ENCODE measurements at places on chromosomes 11 and 22.

DNA sequence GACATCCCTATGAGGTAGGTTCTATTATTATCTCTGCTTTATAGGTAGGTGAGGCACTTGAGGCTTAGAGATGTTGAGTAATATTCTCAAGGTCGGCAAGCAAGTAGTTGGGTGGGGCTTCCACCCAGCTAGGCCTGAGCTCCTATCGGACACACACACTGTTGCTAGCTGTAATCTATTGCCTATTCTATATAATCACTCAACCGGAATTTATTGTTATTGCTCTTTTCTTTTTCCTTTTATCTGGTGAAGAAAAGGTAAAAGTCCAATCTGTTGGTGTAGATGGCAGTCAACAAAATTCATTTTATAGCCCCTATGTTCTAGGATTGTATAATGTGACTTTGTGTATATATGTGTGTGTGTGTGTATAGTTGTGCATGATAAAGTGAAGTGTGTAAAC lies 3.4 kb downstream of the OR9Q2 start:
- DNase-seq = no peak

DNA sequence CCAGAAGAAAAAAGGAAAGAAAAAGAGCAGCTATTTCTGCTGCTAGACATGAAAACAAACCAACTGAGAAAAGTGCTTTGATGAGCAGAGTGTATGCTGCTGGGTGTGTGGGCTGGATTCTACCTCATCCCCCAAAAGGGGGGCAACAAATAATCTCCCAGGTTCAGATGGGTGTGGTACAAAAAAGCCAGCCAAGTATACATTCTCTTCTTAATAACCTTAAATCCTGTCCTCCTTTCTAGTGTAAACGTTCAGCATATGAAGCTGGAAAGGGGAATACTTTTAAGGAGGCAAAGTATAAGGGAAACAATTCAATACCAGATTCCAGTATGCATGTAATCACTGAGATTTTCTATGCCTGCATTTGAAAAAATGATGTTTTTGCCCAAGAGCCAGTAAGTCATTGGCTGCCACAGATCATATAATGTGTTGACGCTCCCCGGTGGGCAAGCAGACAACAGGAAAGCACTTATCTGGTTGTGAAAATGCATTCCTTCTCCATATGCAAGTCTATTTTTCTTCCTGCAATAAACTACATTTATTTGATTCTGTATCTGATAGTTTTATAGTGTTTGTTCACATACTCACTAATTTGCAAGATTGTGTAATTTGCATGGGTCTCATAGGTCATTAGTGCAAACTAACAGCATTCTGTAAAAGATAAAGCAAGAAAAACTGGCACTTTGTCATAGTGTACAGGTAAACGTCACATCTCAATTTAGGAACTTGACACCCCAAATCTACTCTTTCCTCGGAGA lies 201.1 kb downstream of the CADM1 start:
- no peak for DNase-seq

GRCh38 chr22:48804811-48805301 lies 1022.8 kb downstream of the BRD1 start:
- DNase-seq = no peak

GRCh38 chr11:66218036-66218435 lies 50.4 kb upstream of the RAB1B start:
- DNase-seq = no peak

DNA sequence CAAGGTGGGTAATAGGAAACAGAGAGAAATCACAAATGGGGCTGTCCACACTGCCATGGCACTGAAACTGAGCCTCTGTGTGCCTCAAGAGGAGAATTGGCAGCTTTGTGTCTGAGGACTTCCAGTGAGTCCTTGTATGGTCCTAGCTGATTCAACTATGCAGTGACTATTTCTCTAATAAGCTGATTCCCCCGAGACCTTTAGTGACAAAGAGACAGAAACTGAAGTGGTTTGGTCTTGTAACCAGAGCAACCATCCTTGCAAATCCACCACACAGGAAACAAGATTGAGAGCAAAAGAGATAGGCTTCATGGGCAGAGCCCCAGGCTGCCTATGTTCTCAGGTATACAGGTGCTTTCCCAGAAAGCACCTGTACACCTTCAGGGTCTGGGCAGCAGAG lies 1038.5 kb downstream of the NTM start:
- no peak for DNase-seq

DNA sequence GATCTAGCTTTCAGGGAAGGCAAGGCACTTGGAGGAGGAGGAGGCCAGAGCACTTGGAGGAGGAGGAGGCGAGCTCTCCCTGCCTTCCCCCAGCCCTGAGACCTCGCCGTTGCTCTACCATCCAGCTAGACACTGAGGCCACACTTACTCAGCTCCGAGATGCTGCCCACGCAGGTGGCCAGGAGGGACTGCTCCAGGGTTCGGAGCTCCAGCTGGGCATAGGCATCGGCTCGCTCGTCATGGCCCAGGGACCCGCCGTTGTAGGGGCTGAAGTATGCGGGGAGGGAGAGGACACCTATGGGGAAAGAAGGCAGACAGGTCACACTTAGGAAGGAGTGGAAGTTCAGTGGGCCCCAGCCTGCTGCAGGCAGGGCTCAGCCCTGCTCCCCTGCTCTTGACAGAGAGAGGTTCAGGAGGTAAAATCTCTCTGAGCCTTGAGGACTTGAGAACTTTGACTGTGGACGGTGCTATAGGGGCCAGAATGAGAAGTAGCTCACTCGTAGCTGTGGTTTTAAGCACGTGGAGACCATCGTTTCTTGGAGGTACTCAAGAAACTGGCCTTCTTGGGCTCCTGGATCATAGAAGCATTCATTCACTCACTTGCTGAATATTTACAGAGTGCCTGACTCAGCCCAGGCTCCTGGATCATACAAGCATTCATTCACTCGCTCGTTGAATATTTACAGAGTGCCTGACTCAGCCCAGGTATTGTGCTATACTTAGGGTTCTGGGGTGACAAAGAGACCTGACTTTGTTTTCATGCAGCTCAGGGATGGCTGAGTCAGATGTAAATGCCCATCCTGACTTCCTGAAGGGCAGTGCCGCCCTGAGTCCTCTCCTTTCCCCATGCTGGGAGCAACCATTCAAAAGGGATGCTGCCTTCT lies 99.2 kb downstream of the NAT10 start:
- DNase-seq = no peak

DNA sequence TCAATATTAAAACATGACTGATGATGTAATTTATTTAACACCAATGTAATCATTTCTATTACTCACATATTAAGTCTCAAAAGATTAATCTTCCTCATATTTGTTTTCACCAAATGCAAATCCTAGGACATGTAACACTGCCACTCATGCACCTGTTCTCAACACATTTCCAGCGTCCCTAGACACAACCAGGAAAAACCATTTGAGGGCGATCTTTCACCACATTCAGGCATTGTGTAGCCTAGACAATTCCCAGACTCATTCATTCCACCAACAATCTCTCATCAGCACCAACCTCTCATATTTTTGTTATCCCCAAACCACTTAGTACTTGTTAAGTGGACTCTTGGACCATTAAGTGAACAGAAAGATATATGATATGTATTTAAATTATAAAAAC lies 66.1 kb downstream of the SLC36A4 start:
- DNase-seq = no peak

DNA sequence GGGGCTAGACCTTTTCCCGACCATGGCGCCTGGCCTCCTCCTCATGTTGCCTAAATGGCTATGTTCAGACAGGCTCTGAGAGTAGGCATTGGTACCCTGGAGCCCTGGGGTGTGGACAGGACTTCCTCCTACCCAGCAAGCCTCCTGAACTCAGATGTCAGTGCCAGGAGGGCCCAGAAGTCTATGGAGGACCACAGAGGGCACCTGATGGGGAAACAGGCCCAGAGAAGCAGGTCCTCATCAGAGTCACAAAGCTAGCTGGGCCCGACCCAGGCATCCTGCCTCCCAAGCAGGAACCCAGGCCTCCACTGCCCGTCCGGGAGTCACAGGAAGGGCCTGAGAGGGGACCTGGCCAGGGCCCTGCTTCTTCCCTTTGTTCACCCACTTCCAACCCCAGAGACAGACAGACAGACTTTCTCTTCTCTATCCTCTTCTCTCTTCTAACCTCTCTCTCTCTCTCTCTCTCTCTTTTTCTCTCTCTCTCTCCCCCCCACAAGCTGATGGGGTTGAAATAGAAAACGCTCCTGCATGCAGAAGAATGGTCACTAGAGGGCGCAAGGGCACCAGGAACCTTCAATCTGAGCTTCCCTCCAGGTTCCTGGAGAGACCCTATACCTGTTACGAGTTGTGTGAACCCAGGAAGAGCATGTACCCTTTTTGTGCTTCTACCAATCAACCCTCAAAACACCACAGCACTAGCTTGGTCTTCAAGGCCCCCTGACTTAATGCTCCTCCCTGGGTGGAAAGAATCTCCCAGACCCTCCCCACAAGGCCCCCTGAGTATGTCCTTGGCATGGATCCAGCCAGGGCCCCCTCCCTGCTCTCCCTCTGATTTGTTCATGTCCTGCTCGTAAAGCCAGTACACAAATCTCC lies 27.1 kb downstream of the ARAP1 start:
- peak; percentile 65 for DNase-seq

DNA sequence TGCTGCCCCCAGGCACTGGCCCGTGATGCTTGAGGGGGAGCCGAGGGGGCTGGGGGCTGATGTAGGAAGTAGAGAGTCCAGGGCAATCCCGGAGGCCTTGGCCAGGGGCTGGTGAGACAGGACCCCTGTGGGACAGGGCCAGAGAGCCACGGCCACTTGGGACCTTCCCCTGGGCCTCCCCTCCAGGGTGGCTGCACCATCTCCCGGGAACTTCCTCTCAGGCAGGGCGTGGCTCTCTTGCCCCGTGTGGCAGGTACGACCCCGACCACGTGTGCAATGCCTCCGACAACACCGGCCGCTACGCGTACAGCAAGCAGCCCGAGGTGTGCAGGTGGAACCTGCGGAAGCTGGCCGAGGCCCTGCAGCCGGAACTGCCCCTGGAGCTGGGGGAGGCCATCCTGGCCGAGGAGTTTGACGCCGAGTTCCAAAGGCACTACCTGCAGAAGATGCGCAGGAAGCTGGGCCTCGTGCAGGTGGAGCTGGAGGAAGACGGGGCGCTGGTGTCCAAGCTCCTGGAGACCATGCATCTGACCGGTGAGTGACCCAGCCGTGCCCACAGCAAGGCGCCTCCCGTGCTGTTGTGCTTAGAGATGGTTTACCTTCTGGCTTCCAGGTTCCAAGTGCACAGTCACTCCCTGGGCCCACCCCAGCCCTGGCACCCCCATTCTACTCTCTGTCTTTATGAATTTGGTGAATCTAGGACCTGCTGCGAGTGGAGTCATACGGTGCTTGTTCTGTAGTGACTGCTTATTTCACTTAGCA lies 9.7 kb downstream of the SELENOO start:
- no peak for DNase-seq

DNA sequence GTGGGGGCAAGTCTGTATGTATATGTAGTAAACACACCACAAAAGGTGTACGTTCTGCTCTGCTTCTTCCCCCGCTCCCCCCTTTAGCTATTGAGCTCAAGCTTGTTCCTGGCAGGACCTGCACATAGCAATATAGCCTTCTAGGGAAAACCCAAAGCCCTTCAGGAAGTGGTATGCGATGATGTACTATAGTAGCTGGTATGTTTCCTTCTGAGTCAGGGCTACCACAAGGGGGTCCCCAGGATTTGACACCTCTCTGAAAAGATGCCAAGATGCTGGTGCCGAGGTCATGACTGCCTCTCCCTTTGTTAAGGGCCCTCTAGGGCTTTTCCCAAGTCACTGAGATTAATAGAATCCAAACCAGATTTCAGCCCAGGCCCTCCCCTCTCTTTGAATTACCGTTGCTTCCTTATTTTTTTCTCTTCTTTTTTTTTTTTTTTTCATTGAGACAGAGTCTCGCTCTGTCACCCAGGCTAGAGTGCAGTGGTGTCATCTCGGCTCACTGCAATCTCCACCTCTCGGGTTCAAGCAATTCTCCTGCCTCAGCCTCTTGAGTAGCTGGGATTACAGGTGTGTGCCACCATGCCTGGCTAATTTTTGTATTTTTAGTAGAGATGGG lies 268.4 kb downstream of the ETS1 start:
- DNase-seq = no peak

- no peak for DNase-seq
Observed at GRCh38 chr11:22749536-22749935, 80.1 kb downstream of the SVIP start.

Data from HFF-Myc (cell line).